Fibroblast of skin of left biceps (primary cell): ENCODE measurements at places on chromosomes 2 and 18.

- no peak for DNase-seq
These were observed 9.3 kb downstream of the GGCX start for GRCh38 chr2:85551698-85552678.

- no peak for DNase-seq
These were observed 126.9 kb upstream of the CTDP1 start for GRCh38 chr18:79552696-79553095.

DNA sequence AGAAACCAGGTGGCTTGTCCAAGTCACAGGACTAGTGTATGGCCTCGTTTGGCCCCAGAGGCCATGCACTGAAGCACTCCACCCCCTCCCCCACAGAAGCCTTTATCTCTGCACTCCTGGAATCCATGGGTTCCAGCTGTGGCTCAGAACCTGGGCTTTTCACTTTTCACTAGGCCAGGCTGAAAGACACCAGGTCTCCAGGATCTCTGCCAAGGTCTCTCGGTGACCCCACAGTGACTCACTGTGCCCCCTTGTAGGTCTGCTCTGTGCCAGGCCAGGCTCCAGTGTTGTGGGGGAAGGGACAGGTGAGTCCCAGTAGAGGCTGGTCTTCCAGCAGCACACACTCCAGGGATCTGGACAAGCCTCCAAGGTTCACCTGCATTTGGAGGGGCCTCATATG lies 31.0 kb upstream of the GLI2 start:
- no peak for DNase-seq

- DNase-seq: peak; percentile 50
These were observed 16.4 kb upstream of the CNRIP1 start for GRCh38 chr2:68336192-68336591.

GRCh38 chr2:229231885-229232284 lies 39.2 kb downstream of the PID1 start:
- DNase-seq: no peak

GRCh38 chr2:158733430-158733755 lies 61.7 kb upstream of the DAPL1 start:
- DNase-seq: no peak

GRCh38 chr18:13036622-13037320 lies 45.6 kb downstream of the CEP192 start:
- DNase-seq: no peak

- no peak for DNase-seq
These were observed 60.2 kb downstream of the PRPF40A start for GRCh38 chr2:152657043-152657442.

- DNase-seq: no peak
These were observed 63.2 kb downstream of the MBD2 start for GRCh38 chr18:54161267-54161666.
